ENCODE measurements at places on chromosomes 13 and 19.

DNA sequence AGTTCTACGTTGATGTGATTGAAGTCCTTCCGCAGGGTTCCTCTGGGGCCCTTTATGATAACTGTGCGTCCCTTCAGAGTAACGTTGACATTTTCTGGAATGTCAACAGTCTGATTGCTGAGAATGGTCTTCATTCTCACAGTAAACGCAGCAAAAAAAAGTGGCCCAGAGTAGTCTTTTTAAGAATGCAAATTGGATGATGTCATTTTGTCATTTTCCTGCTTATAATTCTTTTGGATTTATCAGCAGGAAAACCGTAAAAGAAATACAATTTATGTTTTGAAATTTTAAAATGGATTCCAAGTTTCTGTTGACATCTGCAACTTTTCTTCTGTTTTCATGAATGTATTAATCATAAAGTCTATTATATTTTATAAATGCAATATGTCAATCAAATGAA, 14.8 kb downstream of the URI1 start:
- DNase-seq, result no peak

- no peak for DNase-seq
Measured at GRCh38 chr13:30776661-30777060, 41.3 kb downstream of the ALOX5AP start.

- no peak for DNase-seq
Measured at GRCh38 chr13:83819156-83819555, 63.1 kb downstream of the SLITRK1 start.

GRCh38 chr13:98938801-98939200, 39.1 kb downstream of the DOCK9 start:
- DNase-seq, result no peak

GRCh38 chr19:30064771-30065494, 122.9 kb downstream of the URI1 start:
- peak; percentile 30 for DNase-seq

DNA sequence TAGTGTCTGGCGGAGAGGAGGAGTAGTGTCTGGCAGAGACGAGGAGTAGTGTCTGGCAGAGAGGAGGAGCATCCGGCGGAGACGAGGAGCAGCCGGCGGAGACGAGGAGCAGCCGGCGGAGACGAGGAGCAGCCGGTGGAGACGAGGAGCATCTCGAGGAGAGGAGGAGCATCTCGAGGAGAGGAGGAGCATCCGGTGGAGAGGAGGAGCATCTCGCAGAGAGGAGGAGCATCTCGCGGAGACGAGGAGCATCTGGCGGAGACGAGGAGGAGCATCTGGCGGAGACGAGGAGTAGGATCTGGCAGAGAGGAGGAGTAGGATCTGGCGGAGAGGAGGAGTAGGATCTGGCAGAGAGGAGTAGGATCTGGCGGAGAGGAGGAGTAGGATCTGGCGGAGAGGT, 18.2 kb downstream of the C13orf46 start:
- DNase-seq, result no peak

GRCh38 chr19:47430041-47430802, 10.9 kb upstream of the MEIS3 start:
- peak; percentile 68 for DNase-seq

- DNase-seq, result no peak
Measured at GRCh38 chr13:48222358-48223301, 10.4 kb upstream of the ITM2B start.

DNA sequence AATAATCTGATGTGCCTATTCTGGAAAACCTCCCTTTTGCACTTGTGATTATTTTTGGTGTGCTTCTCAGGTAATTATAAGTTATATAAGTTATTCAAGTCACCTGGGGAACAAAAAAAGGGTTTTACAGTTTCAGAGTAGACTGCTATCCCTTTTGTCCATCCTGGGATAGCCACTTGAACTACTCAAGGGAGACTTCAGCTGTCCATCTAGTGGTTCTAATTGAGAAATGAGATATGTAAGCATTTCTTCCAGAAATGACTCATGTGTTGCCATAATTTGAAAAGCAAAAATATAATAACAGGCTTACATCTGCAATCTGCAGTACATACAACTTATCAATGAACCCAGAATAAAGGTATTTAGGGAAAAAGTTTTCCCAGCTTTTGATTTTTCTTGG, 20.4 kb downstream of the UBL3 start:
- DNase-seq, result no peak

GRCh38 chr13:98691360-98691759, 61.1 kb downstream of the SLC15A1 start:
- DNase-seq, result no peak

GRCh38 chr13:51912091-51912490, 50.3 kb downstream of the CCDC70 start:
- peak; percentile 25 for DNase-seq

DNA sequence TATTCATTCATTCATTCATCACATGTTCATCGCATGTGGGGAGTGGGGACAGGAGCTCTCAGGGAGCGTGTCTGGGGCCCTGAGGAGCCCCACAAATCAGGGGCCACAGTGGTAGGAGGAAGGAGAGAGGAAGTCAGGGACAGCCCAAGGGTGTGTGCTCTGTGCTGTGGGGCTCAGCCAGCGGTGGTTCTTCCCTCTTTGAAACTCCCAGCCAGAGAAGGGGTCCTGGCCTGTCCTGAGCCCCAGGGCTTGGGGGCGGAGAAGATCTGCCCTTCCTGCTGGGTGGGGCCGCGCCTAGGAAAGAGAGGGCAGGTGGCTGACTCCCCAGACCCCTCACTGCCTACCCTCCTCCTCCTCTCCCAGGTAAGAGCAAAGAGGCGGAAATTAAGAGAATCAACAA, 14.6 kb downstream of the AP2A1 start:
- no peak for DNase-seq

DNA sequence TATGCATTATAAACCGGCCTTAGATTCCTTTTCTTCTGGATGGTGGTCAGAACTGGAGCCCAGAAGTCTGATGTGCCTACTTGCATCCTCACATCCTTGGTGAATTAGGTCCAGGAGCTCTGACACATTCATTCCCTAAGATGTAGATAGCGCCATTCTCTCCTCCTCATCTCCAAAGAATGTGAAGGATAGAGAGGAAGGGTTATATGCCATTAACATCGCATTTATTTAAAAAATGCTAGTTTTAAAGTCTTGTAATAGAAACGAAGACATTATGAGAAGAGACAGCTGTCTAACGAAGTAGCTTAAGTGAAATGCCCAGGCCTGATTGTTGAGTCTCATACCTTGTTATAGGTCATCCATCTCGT, 9.7 kb downstream of the MBNL2 start:
- DNase-seq, result no peak

GRCh38 chr13:75469047-75469446, 12.9 kb downstream of the TBC1D4 start:
- no peak for DNase-seq

GRCh38 chr13:105432438-105432837, 1103.0 kb downstream of the EFNB2 start:
- no peak for DNase-seq

- no peak for DNase-seq
Measured at GRCh38 chr19:9909251-9909650, 27.1 kb downstream of the OLFM2 start.

DNA sequence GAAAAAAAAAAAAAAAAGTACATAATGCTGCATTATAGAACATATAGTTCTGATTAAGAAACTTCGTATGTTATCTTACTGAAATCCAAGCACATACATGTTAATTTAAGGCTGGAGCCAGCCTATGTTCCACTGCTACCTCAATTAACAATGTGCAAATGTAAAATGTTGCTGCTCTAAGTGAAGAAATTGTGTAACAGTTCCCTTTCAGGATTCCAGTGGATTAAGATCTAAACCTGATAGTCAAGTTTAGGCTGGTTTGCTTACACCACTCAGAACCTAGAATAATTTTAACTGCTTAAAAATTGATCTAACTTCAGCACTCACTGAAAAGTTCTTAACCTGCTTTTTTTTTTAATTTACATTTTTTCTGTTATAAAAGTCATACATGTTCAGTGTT, 4.2 kb downstream of the VPS36 start:
- no peak for DNase-seq

GRCh38 chr13:76764429-76764828, 121.8 kb downstream of the KCTD12 start:
- DNase-seq, result no peak

- DNase-seq, result no peak
Measured at GRCh38 chr13:33123066-33123859, 107.0 kb downstream of the KL start.

DNA sequence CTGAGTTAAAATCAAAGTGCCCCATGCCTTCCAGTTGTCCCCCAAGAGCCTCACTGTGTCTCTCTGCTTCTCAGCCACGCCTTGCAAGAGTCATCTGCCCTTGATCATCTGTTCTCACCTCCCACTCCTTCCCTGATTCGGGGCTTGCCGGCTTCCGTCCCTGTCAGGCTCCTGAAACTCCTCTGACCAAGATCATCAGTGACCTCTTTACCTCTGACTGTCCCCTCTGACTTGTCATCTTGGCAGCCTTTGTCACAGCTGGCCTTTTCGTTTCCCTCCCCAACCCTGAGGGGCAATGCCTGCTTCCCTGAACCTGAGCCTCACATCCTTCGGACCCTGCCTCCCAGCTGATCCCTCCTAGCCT, 66.3 kb downstream of the MAP4K1 start:
- peak; percentile 73 for DNase-seq

DNA sequence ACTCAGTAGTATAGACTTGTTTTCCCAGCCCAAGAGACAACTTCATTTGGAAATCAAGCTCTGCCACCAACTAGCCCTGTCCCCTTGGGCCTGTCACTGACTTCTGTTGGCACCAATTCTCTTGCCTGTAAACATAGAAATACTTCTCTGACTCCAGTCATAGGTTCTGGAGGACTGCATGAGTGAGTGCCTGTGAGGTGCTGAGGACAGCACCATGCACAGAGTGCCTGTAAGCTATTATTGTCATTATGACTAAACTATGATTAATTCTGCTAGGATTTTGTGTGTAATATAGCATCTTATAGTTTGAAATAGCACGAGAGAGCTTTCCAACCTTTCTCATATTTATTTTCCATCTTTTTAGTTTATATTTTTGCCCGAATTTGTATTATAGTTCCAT, 247.9 kb downstream of the MYO16 start:
- no peak for DNase-seq

GRCh38 chr19:34316247-34316646, 48.7 kb upstream of the GPI start:
- DNase-seq, result no peak

DNA sequence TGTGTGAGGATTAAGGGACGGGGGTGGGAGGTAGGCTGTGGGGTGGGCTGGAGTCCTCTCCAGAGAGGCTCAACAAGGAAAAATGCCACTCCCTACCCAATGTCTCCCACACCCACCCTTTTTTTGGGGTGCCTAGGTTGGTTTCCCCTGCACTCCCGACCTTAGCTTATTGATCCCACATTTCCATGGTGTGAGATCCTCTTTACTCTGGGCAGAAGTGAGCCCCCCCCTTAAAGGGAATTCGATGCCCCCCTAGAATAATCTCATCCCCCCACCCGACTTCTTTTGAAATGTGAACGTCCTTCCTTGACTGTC, 5.5 kb downstream of the FOSB start:
- no peak for DNase-seq

Measured in activated CD8-positive, alpha-beta memory T cell treated with anti-CD3 and anti-CD28 coated beads, Interleukin-2, amount 50 U/mL, for 48 hours (primary cell).